ENCODE measurements at places on chromosomes 6 and 20.

DNA sequence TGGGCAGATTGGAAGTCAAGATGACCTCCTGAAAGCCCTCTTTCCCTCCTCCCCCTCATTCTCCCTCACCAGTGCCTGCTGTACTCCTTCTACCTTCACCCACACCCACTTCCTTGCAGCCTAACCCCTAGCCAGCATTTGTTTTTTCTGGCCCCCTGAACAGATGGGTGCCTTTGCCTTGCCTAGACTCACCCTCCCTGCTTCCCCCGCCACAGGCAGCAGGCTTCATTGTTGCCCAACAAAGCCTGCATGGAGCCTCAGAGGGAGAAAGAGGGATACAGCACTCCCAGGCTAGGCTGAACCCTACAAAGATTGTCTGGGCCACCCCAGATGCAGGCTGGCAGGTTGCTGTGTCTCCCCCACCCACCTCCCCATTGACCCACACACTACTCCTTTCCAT, 2.7 kb downstream of the MOCS1 start:
- no peak for DNase-seq

DNA sequence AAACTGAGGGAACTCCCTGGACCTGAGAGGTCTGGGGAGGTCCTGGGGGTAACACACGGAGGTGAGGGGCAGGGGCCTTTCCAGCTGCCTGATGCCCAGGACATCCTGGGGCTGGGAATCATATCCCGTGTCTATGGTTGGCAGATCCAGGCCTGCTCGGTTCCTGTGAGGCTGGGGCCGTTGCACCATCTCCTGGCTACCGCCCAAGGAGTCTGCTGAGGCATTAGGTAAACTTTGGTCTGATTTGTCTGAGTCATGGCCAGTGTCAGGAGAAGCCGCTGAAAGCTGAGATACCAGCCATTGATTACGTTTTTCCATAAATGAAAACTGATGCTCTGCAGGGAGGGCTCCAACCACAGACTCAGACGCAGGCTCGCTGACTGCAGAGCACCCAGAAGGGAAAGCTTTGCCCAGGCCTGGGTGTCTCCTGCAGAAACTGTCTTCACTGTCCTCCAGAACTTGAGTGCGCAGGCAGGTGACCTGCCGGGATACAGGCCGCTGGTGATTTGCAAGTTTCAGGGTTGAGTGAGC, 14.2 kb downstream of the TRAF3IP2 start:
- no peak for DNase-seq

GRCh38 chr6:153058291-153058690, 55.8 kb upstream of the MTRF1L start:
- DNase-seq, result no peak

DNA sequence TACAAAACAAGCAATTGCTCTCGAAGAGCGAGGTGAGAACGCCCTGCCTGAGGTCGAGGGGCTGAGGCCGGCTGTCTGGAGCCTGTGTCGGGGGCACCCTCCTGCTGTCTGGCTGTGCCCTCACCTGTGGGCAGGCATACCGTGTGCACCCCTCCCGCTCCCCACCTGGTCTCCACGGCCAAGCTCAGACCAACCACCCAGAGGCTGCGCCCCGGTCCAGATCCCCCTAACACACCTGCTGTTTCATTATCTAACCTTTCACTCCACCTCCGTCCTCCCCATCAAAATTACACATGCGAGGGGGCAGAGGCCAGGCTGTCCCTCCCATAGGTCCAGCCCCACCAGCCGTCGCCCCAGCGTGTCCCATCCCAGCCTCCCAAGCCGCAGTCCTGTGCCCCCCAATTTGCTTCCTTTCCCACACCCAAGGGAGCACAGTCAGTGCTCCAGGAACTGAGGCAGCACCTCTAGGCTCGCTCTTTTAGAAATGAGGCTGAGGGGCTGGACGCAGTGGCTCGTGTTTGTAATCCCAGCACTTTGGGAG, 35.2 kb downstream of the NTSR1 start:
- no peak for DNase-seq

- DNase-seq, result no peak
These were observed 119.4 kb downstream of the CEBPB start for GRCh38 chr20:50309764-50310672.

DNA sequence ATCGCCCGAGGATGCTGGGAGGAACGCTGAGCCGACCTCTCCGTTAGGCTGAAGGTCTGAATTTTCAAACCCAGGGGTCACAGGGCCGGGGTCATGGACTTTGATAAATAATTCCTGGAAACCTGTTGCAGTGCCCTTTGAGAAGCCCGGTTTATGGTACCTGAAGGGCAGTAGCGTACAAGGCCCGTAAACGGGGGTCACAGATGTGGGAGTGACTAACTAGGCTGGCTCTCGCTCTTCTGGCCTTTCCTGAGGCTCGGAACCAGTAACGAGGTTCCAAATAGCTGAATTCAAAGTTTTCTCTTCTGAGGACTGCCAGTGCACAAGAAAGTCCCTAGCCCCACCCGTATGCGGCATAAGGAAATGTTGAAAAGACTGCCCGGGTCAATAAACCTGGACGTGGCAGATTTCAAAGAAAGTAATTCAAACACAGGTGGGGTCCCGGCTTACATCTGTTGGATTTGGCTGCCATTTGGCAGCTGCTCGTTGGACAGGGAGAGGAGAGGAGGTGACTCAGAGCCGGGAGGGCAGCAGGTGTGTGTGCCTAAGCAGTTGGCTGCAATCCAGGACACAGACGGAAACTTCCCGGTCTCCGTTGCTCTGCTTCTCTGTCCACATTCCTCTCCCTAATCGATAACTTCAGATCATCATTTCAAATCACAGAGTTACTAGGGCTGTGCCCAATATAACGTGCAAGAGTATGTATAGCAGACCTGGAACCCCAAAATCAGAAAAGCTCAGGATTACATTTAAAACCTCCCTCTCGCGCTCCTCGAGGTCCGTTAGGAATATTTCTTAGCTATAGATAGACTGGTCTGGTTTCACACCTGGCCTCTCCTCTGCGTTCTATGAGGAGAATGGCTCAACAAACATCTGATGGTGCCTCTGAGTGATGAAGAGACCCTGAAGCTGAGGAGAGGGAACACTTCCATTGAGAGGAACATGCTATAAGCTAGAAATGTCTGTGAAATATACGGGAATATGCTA, 765 bp upstream of the GMDS start:
- DNase-seq, result peak; percentile 73

DNA sequence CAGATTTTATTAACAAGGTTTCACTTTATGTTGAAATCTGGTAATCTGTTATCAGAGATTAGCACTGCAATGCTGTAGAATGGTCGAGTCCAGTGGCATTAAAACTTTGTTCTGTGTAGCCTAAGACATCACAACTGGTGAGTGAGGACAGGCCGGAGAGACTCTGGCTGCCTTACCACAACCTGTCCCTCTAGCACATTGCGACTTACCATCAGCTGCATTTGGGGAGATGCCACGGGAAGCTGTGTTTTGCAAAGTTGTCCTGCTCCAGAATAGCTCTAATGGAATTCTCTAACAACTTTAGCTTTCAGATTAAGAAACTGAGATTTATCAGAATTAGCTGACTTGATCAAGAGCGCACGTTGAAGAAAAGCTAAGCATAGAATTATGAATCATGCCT, 493.3 kb downstream of the MAFB start:
- no peak for DNase-seq
